ENCODE measurements at places on chromosomes 1 and 21.
A peak's percentile ranks its signal among the peaks of the same experiment; 100 is the strongest.

DNA sequence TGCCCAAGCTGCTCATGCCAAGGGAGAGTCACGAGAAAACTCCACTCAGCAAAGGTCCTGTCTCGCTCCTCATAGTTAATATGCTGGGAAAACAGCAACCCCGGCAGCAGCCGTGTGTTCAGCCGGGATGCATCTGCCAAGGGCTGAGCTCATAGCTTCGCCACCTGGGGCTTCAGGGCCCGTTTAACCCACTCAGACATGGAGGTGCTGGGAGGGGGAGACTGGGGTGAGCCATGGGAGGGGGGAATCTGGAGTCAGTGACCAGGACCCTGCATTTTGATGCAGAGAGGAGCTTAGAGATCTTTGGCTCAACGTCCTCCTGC, 283.4 kb downstream of the PTPRU start:
- DNase-seq = no peak

DNA sequence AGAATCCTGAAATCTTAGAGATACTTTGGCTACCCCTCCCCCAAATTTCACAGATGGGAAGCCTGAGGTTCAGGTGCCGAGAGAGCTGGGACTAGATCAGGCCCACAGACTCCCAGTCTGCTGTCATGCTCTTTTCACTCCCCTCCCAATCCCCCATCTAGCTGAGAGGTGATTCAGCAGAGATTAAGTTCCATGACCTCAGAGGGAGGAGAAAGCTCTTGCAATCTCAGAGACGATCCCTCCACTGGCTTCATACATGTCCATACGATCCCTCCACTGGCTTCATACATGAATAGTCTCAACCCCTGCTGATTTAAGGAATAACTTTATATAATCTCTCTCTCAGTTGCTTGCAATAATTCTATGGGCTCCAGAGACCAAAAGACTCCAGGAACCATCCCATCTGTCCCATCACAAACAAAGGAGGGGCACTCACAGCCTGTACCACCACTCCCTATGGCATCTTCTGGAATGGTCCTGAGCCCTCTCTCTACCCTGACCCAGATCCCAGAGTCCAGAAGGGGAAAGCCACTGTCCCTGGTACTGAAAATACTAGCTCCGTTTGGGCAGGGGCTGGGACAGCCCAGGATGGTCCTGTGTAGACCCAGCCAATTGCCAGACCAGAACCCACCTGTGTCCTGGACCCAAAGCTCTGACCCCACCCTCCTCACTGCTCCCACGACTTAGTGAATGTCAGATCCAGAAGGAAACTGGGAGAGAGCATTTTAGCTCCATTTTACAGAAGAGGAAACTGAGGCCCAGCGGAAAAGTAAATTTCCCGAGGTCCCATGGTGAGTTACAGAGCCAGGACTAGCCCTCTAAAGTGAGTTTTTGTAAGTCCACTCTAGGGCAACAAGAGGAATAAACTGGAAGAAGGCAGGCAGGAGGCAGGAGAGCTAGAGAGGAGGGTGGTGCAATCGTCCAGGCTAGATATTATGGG, 27.1 kb downstream of the RIMS3 start:
- no peak for DNase-seq

DNA sequence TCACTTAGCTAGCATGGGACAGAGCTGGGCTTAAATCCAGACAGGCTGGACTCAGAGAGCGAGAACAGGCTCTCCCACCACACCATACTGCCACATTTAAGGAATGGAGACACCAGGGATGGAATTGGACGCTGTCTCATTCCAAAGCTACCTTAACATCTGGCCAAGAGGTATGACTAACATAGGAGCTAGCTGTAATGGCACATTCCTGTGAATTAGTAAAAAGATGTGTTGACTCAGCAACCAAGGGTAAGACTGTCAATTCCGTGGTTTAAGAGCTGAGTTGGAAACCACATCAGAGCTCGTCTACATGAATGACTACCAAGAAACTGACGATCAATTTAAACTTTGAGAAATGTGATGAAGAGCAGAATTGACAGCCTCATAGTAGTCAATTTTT, 8.3 kb upstream of the TNFRSF9 start:
- peak; percentile 20 for DNase-seq

DNA sequence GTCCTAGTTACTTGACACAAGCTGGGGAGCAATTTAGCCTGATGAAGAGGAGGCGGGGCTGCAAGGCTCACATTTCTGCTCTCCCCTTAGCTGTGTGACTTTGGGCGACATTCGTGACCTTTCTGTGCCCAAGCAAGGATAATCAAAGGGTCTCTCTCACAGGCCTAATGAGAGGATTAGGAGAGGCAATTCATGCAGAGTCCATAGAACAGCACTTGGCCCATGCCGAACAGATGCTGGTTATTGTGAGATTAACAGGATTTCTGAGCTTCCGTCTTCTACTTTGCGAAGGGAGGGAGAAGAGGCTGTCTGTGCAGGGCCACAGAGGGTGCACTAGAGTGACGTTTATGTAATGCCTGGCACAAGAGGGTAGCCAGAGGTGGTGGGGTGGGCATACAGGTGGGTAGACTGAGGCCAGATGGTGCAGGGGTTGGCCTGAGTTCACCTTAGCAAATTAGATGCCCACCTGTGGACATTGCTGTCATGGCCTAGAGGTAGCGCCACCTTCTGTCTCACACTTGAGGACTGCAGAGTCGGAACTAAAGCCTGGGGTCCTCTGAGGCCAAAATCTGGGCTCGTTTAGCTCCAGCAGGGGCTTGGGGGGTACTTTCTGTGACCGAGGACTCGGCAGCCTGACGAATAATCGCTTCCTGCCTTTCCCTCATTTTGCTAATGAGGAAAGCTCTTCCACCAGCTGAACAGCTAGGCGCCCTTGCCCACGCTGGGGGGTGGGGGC, 18.6 kb downstream of the ACTL8 start:
- no peak for DNase-seq

DNA sequence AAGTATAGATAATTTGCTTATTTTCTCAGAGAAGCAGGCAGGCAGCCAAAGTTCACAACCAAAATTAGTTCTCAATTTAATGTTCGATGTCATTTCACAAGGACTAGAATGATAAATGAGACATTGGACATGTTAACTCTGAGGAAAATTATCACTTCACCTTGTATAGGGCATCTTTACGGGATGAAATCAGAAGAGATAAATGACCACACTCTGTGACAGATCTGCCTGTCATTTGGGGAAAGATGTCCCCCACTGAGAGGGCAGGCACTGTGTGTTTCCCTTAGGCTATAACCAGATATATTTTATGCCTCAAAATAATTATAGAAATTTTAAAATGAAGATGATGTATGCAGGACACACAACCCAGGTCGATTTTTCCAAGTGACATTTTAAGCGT, 642.9 kb downstream of the BRINP3 start:
- DNase-seq = no peak

DNA sequence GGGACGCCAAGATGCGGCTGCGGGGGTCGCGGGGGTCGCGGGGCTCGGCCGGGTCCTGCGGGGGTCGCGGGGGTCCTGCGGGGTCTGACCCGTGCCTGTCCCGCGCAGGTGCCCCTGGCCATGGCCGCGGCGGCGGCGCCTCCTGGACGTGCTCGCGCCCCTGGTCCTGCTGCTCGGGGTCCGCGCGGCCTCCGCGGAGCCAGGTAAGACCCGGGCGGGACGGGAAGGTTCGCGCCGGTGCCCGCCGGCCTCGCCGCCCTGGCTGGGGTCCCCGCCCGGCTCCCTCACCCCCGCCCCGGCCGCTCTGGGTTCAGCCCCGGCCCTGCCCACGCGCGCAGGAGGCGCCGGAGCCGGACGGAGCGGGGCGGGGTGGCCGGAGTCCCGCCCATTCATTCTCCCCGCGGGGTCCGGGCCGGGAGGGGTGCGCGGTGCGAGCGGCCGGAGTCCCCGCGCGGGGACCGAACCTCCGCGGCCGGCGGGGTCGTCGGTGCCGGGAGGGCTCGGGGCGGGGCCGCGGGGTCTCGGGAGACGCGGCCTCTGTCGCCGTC, 380 bp downstream of the COL18A1 start:
- no peak for DNase-seq

DNA sequence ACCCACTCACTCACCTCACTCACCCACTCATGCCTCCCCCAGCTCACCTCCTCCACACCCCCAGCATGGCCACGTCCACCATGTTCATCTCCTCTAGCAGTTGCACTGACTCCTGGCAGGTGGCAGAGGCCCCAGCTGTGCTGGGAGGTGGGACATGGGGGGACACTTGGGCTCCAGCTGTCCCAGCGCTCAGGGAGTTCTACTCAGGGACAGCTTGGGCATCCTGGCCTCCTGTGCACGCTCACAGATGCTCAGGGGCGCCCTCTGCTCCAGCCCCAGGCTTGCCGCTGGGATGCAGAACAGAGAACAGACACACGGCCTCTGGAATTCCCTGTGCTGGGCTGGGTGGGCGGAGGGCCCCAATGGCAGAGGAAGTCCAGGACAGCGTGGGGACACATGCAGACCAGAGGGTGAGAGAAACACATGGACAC, 5.2 kb downstream of the KRTAP10-8 start:
- no peak for DNase-seq

DNA sequence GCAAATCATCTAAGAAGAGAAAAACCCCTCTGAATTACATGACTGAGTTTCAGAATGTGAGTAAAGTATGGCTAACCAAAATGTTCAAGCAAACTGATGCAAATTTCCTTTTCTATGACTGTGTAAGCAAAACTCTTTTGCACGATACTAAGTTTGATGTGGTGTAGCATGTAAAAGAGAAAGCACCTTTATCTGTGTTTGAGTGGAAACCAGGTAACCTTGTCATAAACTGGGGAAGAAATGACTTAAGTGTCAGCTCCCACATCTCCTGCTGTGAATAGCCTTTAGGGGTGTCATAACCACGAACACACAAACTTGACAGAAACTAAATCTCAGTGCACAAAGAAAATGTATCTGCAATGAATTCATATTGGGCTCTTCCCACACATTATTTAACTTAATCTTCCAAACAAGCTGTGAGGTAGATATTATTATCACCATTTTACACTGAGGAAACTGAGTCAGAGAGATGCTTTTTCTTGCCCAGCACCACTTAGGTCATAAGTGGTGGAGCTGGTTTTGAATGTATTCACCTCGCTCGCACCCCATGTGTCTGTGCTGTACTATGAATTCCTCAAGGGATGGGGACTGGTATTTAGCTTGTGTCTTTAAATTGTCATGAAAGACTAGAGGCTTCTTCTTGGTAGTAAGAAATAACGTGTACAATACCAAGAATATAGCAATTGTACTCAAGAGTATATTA, 32.9 kb upstream of the IL12RB2 start:
- DNase-seq = no peak

Measured in activated naive CD4-positive, alpha-beta T cell treated with Interleukin-2 at 50 U/mL for 16 hours (primary cell).